ENCODE measurements at places on chromosomes 13 and 19.

- no peak for DNase-seq
Measured at GRCh38 chr19:2982561-2982960, 5.2 kb downstream of the TLE6 start.

GRCh38 chr13:37616131-37616530, 17.6 kb upstream of the POSTN start:
- no peak for DNase-seq

- DNase-seq = peak; percentile 87
Measured at GRCh38 chr19:1102407-1103131, 1.2 kb upstream of the GPX4 start.

GRCh38 chr13:31380715-31381114, 180.9 kb downstream of the B3GLCT start:
- no peak for DNase-seq

- DNase-seq = no peak
Measured at GRCh38 chr13:24450530-24450929, 62.0 kb downstream of the PARP4 start.

- peak; percentile 20 for DNase-seq
Measured at GRCh38 chr19:10230861-10231611, at the start of gene S1PR2. TSS of gene S1PR2 (minus strand) at chr19:10231331. CDS start at chr19:10224905, 6,426 bp downstream.

DNA sequence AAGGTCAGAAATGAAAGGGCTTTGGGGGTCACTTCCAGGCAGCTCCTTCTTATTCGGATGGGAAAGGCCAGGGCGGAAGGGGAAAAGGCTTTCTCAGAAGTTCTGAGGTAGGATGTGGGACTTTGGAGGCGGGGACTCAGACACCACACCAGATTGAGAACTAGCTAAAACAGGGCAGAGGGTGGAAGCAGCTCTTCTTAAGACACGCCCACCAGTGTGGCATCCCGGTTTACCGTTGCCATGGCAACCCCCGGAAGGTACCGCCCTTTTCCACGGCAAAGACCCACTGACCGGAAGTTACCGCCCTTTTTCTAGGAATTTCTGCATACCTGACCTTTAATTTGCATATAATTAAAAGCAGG, 3.8 kb upstream of the LILRA5 start:
- no peak for DNase-seq

- no peak for DNase-seq
Measured at GRCh38 chr13:59112221-59112718, 1051.5 kb downstream of the DIAPH3 start.

DNA sequence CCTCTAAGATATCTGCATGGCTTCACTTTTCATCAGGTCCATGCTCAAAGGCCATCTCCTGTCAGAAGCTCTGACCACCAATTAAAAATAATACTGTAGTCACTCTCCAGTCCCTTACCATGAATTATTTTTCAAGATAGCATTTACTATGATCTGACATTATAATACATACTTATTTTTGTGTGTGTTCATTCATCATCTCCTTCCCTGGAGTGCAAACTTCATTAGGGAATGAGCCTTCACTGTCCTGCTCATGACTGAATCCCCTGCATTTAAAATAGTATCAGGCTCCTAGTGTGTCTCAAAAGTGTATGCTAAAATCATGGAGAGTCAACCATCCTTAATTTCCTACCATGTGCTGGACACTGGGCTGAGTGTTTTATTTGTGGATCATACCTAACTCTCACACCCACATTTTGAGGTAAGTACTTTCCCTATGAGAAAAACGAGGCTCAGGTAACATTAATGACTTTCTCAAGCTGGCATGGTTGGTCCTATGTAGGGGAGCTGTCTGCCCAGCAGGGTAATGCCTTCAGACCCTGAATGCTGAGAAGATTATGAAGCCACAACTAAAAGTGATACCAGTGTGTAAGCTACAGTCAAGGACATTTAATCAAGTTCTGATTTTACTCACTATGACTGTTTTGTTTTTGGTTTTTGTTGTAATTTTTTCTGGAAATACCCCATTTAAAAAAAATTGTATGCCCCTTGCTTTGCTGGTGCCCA, 16.3 kb downstream of the PLA2G4C start:
- DNase-seq = no peak

- DNase-seq = no peak
Measured at GRCh38 chr19:46390866-46391265, 22.5 kb downstream of the CCDC8 start.

- DNase-seq = no peak
Measured at GRCh38 chr13:65530688-65531087, 1699.4 kb downstream of the PCDH9 start.

GRCh38 chr13:43478902-43479301, 307.9 kb downstream of the ENOX1 start:
- DNase-seq = no peak

DNA sequence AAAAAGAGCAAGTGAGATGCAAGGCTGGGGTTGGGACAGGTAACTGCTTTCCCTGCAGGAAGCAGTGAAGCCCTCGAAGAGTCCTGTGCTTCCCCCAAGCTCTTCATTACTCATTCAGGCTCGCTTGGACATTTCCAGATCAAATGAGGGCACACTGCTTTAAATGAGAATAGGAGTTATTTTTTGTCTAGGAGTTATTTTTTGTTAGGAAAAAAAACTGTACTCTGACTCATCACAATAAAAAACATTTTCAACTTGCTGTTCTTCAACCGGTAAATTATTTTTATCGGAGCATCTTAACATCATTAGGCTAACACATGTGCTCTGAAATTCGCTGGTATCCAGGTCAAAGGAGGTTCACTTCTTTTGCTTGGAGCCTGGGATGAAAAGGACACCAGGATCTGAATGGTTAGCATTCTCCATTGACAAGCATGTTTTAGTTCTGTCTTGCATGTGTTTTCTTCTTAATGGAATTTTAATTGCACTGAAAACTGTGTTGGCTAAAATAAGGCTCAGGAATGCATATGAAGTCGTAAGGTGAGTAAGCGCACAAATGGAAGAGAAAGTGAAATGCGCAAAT, 80.7 kb upstream of the STK24 start:
- DNase-seq = no peak

GRCh38 chr19:18425515-18426415, 6.6 kb downstream of the SSBP4 start:
- peak; percentile 76 for DNase-seq

GRCh38 chr19:3544742-3545668, 6.0 kb downstream of the TEKTIP1 start:
- DNase-seq = peak; percentile 65

GRCh38 chr13:33383724-33384577, 98.4 kb upstream of the STARD13 start:
- DNase-seq = no peak

DNA sequence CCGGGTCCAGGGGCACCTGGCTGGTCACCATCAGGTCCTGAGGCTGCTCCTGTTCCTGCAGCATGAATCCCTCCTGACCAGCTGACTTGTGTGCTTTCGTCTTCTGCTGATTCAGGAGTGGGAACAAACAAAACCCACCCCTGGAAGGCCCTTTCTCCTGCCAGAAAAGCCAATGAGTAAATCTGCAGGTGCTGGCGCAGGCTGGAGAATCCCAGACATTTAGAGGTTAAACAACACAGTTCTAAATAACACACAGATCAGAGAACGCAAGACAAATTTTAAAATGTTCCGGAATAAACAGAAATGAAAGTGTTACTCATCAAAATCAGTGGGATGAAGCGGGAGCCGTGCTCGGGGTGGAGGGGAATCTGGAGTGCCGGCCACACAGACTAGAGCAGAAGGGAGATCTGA, 60.6 kb upstream of the C13orf46 start:
- DNase-seq = no peak

- DNase-seq = no peak
Measured at GRCh38 chr13:88866195-88866594, 1195.0 kb downstream of the SLITRK5 start.

GRCh38 chr19:1923319-1923718, 17.7 kb upstream of the CSNK1G2 start:
- DNase-seq = no peak

GRCh38 chr19:1355568-1356507, 27.9 kb upstream of the NDUFS7 start:
- no peak for DNase-seq

GRCh38 chr13:113143466-113144254, 14.8 kb upstream of the PROZ start:
- no peak for DNase-seq

DNA sequence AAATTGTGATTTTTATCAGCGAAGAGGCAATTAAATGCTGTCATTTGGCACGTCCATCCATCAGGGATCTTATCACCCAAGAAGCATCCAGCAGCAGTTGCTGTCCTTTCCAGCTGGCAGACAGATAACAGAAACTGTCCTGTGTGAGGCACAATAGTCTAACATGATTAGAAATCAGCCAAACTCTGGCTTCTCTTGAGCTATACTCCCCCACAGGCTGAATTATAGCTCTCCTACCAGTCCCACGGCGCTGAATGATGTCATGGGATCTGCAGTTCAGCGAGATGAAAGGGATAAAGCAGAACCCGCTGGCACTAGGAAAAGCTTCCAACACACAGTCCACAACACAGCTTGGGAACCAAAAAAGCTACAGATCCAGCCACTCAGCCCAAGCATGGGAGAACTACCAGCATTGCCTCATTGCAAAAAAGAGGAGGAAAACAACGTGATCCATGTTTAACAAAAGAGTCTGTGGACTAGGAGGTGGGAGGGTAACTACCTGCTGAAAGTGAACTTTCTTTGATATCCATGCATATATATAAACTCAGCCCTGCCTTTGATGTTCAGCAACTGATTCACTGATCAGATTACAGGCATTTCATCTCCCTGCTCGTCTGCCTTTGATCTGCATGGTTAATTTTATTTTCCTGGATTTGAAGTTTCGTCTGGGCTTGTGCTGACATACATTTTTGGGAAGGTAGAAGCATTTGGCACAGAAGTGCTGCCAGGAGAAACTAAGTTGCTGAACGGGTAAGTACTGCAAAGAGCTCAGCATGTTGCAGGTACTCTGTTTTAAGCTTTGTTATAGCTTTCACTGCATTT, at the start of gene TNFRSF19:
Gene TNFRSF19 (plus strand): TSS at position 314 of the 822 bp plus-strand sequence. CDS start 19,772 bp downstream, outside the sequence.
- no peak for DNase-seq

DNA sequence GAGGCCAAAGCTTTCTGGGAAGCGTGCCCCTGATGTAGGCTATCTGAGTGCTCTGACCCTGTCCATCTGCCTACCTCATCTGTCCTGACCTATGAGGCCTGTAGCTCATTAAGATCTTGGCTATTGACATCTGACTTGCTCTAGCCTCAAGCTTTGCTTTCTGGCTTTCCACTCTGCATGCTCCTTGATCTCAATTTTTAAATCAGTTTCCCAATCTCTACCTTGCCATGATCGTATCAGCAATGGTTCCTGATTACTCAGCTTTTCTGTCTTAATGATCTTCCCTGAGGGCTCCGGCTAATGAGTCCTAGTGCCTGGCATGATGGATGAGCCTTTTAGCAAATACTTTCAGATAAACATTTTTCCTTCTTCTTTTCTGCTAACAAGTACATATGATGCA, 262.0 kb downstream of the NDFIP2 start:
- no peak for DNase-seq

DNA sequence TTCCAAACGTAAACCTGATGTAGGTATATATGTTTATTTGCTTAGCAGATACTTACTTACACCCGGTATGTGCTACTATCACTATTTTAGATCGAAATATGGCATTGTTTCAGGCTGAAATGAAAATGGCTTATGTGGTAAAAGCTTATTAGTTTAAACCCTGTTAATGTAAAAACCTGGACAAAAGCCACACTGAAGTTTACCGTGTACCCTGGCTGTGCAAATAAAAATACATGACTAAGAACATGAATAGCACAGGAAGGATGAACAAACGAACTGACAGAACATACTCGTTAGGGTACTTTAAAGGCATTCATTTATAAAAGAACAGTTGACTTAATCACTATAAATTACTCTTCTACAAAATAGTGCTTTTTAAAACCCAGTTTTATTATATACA, 6.6 kb downstream of the CLDN10 start:
- DNase-seq = no peak

GRCh38 chr19:6767357-6768235, at the start of gene SH2D3A:
TSS of gene SH2D3A (minus strand) at chr19:6767435. CDS start at chr19:6763748, 3,687 bp downstream.
- DNase-seq = no peak

Data from gastrocnemius medialis (tissue), 4 donors.